ENCODE measurements at places on chromosomes 2 and 18.

DNA sequence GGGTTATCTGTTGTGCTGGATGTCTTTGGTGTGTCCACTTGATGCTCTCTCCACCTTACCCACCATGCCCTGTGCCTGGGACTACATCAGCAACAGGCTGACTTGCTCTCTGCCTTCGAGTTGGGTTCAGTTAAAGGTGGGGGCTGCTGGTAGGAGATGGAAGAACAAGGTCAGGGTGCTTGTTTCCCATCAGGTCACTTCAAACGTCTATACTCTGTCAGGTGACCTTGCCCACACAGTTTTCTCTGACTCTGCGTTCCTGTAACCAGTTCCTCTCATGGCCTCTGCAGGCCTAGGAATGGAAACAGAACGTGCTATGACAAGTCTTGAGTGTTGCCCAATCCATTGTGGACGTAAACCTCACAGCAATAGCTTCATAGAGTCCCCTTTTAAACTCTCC lies 38.4 kb upstream of the PAPOLG start:
- no peak for DNase-seq

- DNase-seq, result no peak
Observed at GRCh38 chr2:13682540-13683272, 949.8 kb upstream of the LRATD1 start.

GRCh38 chr18:76955524-76956170 lies 133.3 kb downstream of the ZNF236 start:
- DNase-seq, result no peak

- no peak for DNase-seq
Observed at GRCh38 chr2:196598412-196598811, 41.1 kb upstream of the CCDC150 start.

All from left renal pelvis (tissue), 4 donors.